ENCODE measurements at places on chromosomes 2 and 18.

DNA sequence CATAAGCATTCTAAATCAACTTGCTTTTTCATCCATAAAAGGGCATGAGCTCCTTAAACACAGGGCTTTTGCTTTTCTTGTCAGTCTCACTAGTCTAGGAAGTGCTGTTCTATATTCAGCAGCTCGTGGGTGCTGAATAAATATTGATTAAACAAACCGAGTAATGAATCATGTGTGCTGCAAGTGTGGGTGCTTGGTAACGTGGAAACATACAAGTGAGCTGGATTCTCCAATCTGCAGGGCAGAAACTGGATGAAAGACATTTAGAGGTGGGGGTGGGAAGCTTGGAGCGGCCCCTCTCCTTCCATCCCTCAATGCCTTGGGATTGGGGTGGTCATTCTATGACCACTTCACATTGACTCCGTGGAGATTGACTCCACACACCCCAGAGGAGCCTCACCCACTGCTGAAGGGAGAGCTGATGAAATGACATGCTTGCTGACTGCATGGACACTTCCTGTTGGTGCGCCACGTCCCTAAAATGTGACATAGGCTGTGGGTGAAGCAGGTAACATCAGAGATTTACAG, 114.6 kb downstream of the DOCK10 start:
- peak; percentile 15 for DNase-seq

DNA sequence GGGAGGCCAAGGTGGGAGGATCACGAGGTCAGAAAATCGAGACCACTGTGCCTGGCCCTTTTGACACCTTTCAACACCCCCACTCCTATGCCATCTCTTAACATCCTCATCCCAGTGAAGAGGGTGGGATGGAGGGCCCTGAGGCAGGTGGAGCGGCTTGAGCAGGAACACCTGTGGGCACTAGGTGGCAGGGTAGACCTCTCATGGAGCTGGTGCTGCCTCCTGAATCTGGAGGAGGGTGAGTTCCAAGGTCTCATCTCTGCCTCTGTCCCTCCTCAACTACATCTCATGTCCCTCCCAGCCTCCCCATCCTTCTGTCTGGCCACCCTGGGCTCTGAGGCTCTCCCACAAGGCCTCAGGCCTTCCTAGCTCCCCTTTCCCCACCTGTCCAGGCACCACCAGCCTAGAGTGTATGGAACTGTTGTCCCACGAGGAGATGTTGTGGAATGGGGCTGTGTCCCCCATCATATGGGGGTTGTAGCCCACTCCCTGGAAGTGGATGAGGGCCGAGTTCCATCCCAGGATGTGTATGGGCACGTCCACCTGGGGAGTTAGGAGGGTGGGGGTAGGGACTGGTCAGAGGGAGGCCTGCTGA, 17.0 kb upstream of the CRYBA2 start:
- peak; percentile 7 for DNase-seq

GRCh38 chr2:233772153-233772552, 6.0 kb upstream of the MROH2A start:
- DNase-seq, result no peak

DNA sequence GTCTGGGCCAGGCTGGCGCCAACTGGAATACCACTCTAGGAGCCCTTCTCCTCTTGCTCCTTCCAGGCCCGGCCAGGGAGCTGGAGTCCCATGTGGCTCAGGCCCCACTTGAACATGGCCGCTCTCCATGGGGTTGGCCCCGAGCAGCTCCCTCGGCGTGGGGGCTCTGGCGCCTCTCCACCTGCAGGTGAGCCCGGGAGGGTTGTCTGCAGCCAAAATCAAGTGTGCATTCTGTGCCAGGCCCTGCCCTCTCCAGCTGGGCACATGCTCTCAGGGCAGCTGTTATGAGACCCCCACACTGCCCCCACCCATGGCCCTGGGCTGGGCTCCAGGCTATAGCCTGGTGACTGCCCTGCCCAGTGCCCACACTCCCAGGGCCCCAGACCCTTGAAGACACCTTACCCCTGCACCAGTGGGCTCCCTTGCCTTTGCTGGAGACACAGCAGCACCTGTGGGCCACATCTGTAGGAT, 45.8 kb upstream of the HS6ST1 start:
- no peak for DNase-seq

- DNase-seq, result no peak
Observed at GRCh38 chr2:89829828-89830227, 1138.4 kb downstream of the RPIA start.

DNA sequence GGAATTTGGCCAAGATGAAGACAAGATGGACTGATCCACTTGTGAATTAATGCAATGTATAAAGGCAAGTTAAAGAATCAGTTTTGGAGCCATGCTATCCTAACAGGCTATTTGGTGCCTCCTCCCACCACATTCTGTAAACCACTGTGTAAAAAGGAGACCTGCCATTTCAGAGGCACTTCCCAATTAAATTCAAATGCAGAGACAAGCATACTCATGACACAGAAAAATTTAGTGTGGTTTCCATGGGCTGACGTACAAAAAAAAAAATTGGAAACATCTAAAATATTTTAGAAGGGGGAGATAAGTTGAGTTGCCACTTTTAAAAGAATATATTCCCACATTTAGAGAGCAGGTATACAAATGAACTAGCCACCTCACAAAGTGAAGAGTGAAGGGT, 112.1 kb downstream of the TCF4 start:
- DNase-seq, result no peak

DNA sequence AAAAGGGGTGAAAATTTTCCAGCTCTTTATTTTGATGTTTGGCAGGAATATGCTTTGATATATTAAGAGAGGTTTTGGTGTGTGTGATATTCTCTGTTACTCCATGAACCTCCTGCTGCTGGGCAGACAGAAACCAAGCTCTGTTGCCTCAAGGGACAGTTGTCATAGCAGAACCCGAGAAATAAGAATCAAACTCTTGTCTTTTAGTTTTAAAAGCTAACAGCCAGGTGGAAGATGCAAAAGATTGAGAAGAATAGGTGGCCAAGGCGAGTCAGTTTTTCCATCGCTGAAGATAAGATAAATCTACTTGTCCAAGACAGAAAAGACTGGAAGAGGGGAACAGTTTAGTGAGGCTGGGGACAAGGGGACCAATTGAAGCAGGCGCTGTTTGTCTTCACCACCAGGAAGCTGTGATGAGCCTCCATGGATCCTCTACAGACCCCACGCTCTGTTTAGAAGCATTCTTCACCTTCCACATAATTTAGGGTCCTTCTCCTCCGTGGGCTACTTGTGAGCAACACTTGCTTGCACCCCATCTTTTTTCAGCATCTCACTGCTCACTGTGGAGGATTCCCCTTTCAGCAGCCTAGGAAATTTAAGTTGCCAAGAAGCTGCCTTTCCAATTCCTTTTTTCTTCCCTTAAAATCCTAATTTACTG, 23.9 kb downstream of the PMAIP1 start:
- no peak for DNase-seq

DNA sequence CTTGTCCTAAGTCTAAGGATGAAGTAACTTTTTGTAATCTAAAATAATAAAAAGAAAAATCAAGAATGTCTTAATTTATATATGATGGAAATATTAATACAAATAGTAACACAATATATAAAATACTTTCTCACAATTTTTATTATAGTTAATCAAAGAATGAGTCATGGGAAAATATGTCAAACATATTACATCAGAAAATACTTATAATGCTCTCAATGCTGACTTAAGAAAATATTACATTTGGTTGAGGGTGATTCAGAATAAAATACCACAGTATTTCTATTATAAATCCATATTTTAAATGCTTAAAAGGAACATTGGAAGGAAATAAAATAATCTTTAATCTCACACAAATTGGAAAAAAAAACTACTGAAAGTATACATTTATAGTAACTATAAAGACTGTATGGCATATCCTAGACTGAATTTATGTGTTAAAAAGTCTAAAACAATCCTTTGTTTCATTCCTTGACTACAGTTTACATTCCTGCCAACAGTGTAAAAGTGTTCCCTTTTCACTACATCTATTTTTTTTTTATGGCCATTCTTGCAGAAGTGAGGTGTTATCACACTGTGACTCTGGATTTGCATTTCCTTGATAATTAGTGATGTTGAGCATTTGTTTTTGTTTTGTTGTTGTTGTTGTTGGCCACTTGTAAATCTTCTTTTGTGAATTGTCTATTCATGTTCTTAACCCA, 1573.5 kb upstream of the ACVR2A start:
- DNase-seq, result no peak

DNA sequence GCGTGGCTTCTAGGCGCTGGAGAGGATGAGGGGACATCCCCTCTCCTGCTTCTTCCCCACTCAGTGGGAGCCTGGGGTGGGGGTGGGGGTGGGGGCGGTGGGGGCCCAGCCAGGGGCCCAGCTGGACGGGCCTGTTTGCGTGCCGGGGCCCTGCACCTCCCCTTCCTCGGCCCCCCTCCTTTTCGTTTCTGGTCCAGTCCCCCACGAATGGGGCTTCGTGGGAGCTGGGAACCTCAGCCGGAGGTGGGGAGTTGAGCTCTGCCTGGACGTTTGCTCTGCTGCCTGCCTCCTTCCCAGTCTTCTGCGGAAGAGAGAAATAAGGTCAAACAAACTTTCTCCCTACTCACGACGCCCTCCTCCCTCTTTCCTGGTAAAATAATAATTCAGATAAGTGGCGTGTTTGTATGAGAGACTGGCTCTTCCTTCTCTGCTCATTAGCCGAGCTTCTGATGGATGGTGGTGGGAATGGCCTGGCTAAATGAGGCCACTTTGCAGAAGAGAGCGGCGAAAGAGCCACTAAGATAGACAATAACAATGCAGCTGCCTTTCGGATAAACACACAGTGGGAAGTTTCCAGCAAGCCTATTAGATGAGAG, 782 bp downstream of the MTA3 start:
- peak; percentile 8 for DNase-seq

DNA sequence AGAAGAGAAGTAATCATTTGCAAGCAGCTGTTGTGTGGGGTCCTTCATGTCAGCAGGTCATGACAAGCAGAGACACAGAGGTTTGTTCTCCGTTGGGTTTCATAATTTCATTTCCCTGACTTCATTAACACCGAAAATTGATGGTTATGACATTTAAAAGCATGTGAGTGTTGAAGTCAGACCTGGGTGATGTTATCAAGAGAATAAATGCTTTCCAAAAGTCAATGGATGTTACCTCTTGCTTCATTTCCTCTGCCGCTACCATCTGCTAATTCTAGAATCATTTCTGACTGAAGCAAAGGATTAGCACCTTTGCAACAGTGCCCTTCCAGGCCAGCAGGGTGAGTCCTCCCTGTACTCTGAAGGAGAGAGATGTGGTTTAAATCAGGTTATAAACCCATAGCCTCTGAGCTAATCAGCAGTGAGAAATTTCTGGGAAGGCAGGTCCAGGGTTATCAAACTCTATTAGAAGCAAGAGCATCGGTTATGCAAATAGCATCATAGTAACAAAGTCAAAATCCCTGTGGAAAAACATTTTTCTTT, 446.2 kb downstream of the PIK3C3 start:
- no peak for DNase-seq

DNA sequence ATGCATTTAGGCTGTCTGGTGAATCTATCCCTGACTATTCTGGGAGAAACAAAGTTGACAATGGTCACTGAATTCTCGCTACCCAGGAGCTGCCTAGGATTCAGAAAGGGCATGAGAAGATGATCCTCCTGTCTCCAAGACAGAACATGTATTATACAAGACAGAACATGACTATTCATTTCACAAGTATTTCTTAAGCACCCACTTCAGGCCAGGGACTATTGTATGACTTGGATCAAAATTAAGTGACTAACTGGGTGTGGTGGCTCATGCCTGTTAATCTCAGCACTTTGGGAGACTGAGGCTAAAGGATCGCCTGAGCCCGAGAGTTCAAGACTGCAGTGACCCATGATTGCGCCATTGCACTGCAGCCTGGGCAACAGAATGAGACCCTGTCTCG, 235.8 kb upstream of the RAB12 start:
- no peak for DNase-seq

- DNase-seq, result no peak
Observed at GRCh38 chr2:54455131-54455562, 980 bp upstream of the SPTBN1 start.

DNA sequence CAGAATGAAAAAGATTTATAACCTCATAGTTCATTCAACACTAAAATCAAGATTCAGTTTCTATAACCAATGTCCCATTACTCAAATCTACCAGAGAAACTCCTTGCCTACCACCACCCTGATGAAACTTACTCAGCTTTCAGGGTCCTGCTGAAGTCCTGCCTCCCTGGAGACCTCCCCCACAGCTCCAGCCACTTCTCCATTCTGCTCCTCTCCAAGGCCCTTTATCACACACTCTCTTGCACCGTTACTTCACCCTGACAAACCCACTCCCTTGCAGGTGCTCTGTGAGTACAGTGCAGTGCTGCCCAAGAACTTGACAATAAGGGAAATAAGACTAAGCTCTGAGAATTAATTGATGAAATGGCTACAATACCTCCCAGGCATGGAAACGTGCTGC, 83.5 kb upstream of the CDCA7 start:
- DNase-seq, result no peak

- no peak for DNase-seq
Observed at GRCh38 chr2:169012812-169013627, 18.1 kb downstream of the ABCB11 start.

GRCh38 chr2:121830809-121831208, 75.4 kb downstream of the TSN start:
- DNase-seq, result no peak

- DNase-seq, result no peak
Observed at GRCh38 chr18:79382681-79383387, 12.9 kb upstream of the NFATC1 start.

DNA sequence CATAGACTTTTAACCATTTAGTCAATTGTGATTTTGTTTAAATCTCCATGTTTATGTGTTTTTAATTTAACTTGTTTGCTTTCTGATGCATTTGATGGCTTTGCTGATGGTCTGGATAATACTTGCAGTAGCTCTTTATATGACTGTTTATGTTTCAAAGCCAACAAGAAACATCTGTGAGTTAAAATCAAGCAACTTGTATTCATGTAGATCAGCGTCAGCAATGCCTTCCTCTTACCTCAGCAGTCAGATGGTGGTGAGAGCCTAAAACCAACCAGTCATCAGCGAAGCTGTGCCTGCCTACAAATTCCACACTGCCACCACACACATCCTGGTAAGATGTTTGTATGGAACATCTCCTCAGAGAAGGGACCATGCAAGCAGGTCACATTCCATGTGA, 231.9 kb downstream of the PTGR3 start:
- no peak for DNase-seq

DNA sequence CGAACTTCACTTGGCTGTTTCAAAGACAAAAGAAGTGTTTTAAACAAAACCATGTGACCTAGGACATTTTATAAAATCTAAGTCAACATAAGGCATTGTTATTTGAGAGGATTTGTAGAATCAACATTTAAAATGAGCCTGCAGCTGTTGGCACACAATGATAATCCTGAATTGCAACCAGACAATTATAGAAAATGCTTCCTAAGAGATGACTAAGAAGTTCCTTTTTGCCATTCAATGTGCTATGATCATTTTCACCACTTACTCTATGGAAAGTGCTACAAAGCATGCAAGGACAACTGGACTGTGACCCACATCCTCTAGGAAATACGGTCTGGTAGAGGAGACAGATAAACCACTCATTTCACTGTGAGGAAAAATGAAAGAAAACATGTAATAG, 246.4 kb downstream of the CDH20 start:
- DNase-seq, result no peak
